ENCODE measurements at places on chromosomes 6 and 20. TPM values are rescaled to one million over a fixed set of nuclear protein-coding genes. Genes with fewer than 3 reads are reported as not detected.
A peak's percentile ranks its signal among the peaks of the same experiment; 100 is the strongest.

DNA sequence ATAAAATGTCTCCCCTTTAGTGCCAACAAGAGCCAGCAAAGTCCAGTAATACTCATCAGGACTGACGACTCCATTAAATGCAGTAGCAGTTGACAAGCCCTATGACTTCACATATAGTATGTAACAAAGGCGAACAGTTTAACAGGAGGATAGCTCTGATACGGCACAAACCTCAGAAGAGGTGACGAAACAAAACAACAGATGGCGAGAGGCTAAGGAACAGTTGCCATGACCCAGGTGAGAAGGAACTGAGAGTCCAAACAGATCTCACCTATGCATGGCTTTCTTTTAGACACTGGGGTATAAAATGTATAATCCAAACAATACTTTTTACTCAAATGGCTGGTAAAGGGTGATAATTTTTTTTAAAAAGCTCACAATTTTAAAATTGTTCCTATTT lies 37.1 kb downstream of the SYNE1 start:
- H3K27me3 ChIP-seq: 0 out of 2 replicates have a peak, but pooled peaks cover 2% of the 10 kb centered on the region
- H3K27ac ChIP-seq: no peak overlapping the region
- no peaks in the 10 kb centered on the region for H3K36me3 ChIP-seq
- no peak overlapping the region for H3K4me3 ChIP-seq
- no peaks in the 10 kb centered on the region for H3K4me1 ChIP-seq

GRCh38 chr6:6405031-6405430 lies 84.6 kb upstream of the F13A1 start:
- H3K27me3 ChIP-seq: no peaks in the 10 kb centered on the region
- no peak for DNase-seq
- H3K4me3 ChIP-seq: no peak overlapping the region
- no peaks in the 10 kb centered on the region for H3K36me3 ChIP-seq
- no peaks in the 10 kb centered on the region for H3K4me1 ChIP-seq
- H3K27ac ChIP-seq: no peak overlapping the region

DNA sequence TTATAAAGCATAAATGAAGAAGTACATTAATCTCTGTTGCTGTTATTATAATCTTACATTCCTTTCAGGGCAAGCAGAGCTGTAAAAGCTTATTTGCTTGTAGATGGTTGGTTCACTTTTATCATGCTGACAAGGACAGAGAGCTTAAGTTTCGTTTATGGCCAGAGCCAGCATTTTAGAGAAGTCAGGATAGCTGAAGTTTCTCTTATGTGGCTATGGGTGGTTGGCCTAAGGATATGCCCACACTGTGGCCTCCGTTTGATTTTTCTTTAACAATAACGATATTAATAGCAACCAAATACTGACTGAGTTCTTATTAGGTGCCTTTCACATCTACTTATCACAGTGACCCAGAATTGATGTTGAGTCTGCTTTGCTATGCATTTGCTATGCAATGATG lies 78.5 kb downstream of the FARS2 start:
- no peaks in the 10 kb centered on the region for H3K36me3 ChIP-seq
- H3K27me3 ChIP-seq: no peaks in the 10 kb centered on the region
- no peak for DNase-seq
- no peak overlapping the region for H3K27ac ChIP-seq

DNA sequence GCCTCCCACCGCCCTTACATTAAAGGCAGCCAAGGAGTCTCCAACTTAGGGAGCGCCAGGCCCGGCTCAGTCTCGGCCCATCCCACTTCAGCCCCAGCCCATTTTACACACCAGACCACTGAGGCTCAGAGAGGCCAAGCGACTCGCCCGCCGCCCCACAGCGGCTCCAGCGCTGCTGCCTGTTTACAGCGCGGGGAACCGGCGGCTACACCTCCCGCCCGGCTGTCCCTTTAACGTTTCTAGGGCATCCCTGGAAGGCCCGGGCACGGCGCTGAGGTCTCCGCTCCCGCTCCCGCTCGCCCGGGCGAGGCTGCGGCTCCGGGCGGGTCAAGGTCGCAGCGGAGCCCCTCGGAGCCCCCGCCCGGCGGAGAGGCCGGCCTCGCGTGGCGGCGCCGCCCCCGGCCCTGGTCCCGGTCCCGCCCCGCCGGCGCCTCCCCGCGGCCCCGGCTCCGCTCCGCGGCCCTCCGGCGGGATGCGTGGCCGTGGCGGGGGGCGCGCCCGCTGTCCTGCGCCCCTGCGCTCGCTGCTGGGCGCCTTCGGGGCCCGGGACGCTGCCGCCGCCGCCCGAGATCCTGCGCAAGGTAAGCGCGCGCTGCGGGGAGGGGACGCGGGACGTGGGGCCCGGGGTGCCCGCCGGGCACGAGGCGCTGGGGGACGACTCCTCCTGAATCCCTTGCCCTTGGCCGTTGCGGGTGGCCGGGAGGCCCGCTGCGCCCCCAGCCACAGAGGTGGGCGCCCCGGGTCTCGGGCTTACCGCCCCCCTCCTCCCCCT lies 27.1 kb upstream of the PHACTR3 start:
- no peaks in the 10 kb centered on the region for H3K36me3 ChIP-seq
- no peak overlapping the region for H3K4me3 ChIP-seq
- no peak overlapping the region for H3K27ac ChIP-seq

GRCh38 chr6:16004934-16005679 lies 123.8 kb upstream of the MYLIP start:
- DNase-seq: no peak
- no peaks in the 10 kb centered on the region for H3K4me1 ChIP-seq
- no peak overlapping the region for H3K4me3 ChIP-seq
- no peaks in the 10 kb centered on the region for H3K27me3 ChIP-seq

- DNase-seq: no peak
- no peaks in the 10 kb centered on the region for H3K27me3 ChIP-seq
- H3K4me3 ChIP-seq: no peak overlapping the region
- H3K36me3 ChIP-seq: no peaks in the 10 kb centered on the region
- H3K4me1 ChIP-seq: peaks cover 20% of the 10 kb centered on the region
These were observed 120.7 kb downstream of the TBXT start for GRCh38 chr6:166046982-166047381.

DNA sequence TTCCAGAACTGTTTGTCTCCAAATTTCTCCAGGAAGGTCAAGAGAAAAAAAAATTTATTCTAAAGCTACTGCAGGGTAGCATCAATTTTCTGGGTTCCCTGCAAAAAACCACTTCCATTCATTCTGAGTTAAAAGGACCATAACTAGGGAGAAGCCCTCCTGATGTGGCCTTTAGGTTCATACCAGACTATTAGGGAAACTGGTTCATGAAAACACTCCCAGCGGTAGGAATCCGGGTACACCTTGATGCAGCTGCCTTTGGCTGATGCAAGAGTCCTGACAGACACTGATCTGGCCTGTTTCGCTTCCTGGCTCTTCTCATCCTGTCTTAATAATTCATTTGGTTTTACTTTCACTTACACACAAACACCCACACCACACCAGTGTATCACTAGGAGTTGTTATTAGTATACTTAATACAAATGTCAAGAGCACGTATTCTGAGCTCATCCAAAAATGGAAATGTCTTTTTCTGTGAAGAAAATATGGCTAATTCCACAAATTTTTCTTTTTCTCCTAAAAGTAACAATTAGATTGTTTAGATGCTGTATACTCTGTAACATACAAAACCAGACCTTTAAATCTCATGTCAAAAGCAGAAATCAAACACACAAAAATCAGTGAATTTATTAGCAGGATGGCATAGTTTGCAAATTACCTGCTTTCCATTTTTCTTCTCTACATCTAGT lies 38.4 kb upstream of the ARHGAP18 start:
- peaks cover 33% of the 10 kb centered on the region for H3K4me1 ChIP-seq
- peak; percentile 53 for DNase-seq
- H3K27me3 ChIP-seq: no peaks in the 10 kb centered on the region
- no peak overlapping the region for H3K4me3 ChIP-seq

KCNK15 gene
- not detected for total RNA-seq

WFDC12 gene
- total RNA-seq: not detected

GSTA1 gene
- total RNA-seq: 8.5 TPM

DEFB132 gene
- not detected for total RNA-seq

CLVS2 gene
- not detected for total RNA-seq

KIF13A gene
- 31.5 TPM for total RNA-seq

RAET1L gene
- total RNA-seq: not detected
